Adrenal gland (tissue), 19 donors: ENCODE measurements at places on chromosomes 11 and 22. TPM values are rescaled to one million over a fixed set of nuclear protein-coding genes. Genes with fewer than 3 reads are reported as not detected.

DNA sequence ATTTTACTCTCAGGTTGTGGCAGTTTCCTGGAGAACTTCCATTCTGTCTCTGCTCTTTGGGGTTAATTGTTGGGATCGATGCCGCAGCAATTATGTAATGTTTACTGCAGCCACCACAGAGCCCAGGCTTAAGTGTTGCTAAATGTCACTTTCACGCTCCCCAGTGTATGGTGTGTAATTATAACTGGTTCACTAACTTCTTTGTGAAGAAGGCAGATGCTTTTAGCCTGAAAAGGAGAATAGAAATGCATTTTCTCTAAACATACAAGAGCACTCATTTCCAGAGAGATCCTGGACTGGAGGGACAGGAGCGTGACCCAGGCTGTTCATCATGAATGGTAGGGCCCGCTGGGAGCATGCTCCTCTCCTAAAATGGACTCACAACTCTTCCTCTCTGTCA is 132.2 kb upstream of the PLET1 start:
- no peak overlapping the region for H3K27ac ChIP-seq
- H3K4me3 ChIP-seq = no peak overlapping the region
- no peak for DNase-seq
- no peaks in the 10 kb centered on the region for H3K4me1 ChIP-seq
- H3K36me3 ChIP-seq = no peaks in the 10 kb centered on the region
- H3K27me3 ChIP-seq = no peaks in the 10 kb centered on the region

- H3K4me1 ChIP-seq = no peaks in the 10 kb centered on the region
- DNase-seq = no peak
- no peak overlapping the region for H3K27ac ChIP-seq
- no peak overlapping the region for H3K4me3 ChIP-seq
Measured at GRCh38 chr22:48353116-48353947, 1474.3 kb downstream of the BRD1 start.

DNA sequence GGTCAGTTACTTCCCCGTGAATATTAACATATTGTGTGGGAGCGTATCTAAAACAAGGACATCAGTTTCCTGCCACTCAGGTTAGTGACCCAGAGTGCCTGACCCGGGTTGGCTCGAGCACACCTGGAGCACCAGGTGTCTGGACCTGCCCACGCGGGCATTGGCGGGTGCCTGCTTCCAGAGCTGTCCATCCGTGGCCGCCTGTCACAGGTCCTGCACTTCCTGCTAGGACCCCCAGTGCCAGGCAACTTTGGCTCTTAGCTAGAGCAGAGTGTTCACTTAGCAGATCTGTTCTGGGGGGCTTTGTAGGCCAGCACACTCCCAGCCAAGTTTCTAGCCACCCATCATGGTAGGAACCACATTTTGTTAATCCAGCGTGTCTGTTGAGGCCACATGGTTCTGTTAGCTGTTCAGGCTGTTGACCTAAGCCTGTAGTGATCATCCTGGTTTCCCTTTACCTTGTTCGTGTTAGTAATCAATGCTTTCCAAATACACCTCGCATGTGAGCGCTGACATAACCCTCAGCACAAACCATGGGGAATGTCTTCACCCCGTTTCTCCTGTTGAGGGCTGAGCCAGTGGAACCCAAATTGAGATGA is 29.5 kb downstream of the MOV10L1 start:
- no peak for DNase-seq
- H3K4me1 ChIP-seq = peaks cover 6% of the 10 kb centered on the region
- no peaks in the 10 kb centered on the region for H3K36me3 ChIP-seq
- no peak overlapping the region for H3K27ac ChIP-seq
- peaks cover 4% of the 10 kb centered on the region for H3K27me3 ChIP-seq

- H3K36me3 ChIP-seq = no peaks in the 10 kb centered on the region
- peaks cover 36% of the 10 kb centered on the region for H3K27me3 ChIP-seq
- no peak for DNase-seq
- no peak overlapping the region for H3K27ac ChIP-seq
- peak overlapping the region; percentile 17 for H3K4me3 ChIP-seq
- H3K4me1 ChIP-seq = no peaks in the 10 kb centered on the region
Measured at GRCh38 chr22:50481045-50481439, 301 bp upstream of the ADM2 start.

- peak; percentile 41 for DNase-seq
- peaks cover 7% of the 10 kb centered on the region for H3K4me1 ChIP-seq
- H3K36me3 ChIP-seq = no peaks in the 10 kb centered on the region
- peak overlapping the region; percentile 14 for H3K27ac ChIP-seq
Measured at GRCh38 chr11:44826922-44827643, 100.3 kb downstream of the TSPAN18 start.

DNA sequence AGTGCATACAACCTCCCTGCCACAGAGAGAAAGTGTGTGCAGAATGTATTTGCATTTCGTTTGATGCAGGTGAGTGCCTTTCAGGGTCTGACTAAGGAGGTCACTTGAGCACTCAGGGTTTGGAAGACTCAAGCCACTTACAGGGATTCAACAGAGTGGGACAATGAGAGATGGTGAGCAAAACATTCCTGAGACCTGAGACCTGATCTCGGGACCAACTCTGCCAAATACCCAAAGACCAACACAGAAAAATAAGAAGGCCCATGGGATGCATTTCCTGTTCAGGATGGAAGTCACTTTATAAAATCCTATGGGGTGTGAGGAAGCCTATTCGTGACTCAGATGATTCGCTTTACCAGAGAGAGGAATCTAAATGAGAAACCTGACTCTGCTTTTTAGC is 65.2 kb upstream of the LARGE1 start:
- H3K4me3 ChIP-seq = no peak overlapping the region
- no peak overlapping the region for H3K27ac ChIP-seq
- H3K4me1 ChIP-seq = no peaks in the 10 kb centered on the region
- H3K27me3 ChIP-seq = no peaks in the 10 kb centered on the region

DNA sequence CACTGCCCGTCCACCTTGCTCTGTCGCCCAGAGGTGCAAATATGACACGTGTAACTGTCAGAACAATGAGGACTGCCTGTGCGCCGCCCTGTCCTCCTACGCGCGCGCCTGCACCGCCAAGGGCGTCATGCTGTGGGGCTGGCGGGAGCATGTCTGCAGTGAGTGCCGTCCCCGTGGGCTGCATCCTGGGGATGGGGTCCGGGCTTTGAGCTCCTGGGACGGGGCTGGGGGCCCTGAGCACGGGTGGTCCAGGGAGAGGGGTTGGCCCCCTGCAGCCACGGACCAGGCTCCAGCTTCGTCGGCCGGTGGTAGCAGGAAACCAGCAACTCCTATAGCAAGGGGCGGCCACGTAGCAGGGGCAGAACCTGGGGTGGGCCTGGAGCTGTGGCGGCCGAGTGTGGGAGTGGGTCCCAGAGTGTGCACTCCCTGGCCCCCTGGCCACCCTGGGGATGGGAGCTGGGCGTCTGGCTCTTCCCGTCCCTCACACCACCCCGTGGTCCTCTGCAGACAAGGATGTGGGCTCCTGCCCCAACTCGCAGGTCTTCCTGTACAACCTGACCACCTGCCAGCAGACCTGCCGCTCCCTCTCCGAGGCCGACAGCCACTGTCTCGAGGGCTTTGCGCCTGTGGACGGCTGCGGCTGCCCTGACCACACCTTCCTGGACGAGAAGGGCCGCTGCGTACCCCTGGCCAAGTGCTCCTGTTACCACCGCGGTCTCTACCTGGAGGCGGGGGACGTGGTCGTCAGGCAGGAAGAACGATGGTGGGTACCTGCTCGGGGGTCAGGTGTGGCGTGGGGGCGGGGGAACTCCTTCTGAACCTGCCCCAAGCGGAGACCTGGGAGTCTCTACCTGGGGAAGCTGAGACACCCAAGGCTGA is 10.1 kb downstream of the MUC2 start:
- no peaks in the 10 kb centered on the region for H3K36me3 ChIP-seq
- DNase-seq = no peak
- no peaks in the 10 kb centered on the region for H3K4me1 ChIP-seq

GRCh38 chr11:87743007-87743406 is 432.2 kb downstream of the RAB38 start:
- no peak overlapping the region for H3K27ac ChIP-seq
- H3K36me3 ChIP-seq = no peaks in the 10 kb centered on the region
- DNase-seq = no peak
- no peak overlapping the region for H3K4me3 ChIP-seq
- H3K27me3 ChIP-seq = no peaks in the 10 kb centered on the region

GRCh38 chr11:122584670-122585069 is 70.9 kb upstream of the UBASH3B start:
- H3K4me3 ChIP-seq = no peak overlapping the region
- H3K36me3 ChIP-seq = no peaks in the 10 kb centered on the region

DNA sequence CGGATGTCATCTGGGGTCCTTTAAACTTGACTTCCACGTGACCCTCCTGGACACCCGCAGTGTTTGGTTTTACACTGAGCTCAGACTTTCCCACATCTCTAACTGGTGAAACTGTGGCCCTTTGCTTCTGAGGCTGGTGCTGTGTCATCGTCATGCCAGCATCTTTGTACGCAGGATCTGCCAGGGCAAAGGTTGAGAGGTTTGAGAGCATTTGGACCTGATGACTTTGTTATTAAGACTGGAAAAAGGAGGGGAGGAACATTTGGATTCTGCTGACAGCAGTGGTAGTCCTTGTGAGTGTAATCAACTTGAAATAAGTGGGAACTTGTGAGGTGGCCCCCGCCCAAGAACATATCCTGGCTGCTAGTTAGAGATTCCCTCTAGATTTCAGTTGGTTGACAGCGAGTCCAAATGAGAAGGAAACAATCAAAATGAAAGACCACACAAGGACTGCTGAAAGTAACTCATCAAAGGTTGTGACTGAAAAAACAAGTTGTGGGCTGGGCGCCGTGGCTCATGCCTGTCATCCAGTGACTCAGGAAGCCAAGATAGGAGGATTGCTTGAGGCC is 102.5 kb downstream of the KIAA1671 start:
- peak; percentile 50 for DNase-seq
- H3K36me3 ChIP-seq = no peaks in the 10 kb centered on the region
- peaks cover 23% of the 10 kb centered on the region for H3K4me1 ChIP-seq
- no peak overlapping the region for H3K4me3 ChIP-seq
- no peaks in the 10 kb centered on the region for H3K27me3 ChIP-seq
- H3K27ac ChIP-seq = peak overlapping the region; percentile 24

DNA sequence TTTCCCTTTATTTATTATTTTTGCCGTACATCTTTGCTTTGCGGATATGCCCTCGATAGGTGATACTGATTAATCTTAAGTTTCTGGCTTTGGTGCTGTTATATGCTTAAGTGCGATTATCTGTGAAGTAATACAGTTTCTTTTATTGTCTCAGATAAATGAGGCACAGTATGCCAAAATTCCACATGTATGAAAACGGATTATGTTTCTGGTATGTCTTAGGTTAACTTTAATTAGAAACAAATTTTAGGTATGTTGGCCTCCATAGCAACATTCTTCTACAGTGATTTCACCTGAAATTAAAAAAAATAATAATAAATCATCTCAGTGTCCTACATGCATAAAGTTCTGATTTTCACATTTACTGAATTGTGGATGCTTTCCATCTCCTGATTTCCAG is 119.2 kb downstream of the ARHGAP42 start:
- H3K4me1 ChIP-seq = peaks cover 19% of the 10 kb centered on the region
- H3K36me3 ChIP-seq = no peaks in the 10 kb centered on the region
- no peaks in the 10 kb centered on the region for H3K27me3 ChIP-seq
- no peak overlapping the region for H3K27ac ChIP-seq

GRCh38 chr22:48489551-48490499 is 1337.8 kb downstream of the BRD1 start:
- DNase-seq = no peak
- H3K36me3 ChIP-seq = no peaks in the 10 kb centered on the region
- H3K27me3 ChIP-seq = peaks cover 33% of the 10 kb centered on the region
- H3K27ac ChIP-seq = no peak overlapping the region
- no peaks in the 10 kb centered on the region for H3K4me1 ChIP-seq

DNA sequence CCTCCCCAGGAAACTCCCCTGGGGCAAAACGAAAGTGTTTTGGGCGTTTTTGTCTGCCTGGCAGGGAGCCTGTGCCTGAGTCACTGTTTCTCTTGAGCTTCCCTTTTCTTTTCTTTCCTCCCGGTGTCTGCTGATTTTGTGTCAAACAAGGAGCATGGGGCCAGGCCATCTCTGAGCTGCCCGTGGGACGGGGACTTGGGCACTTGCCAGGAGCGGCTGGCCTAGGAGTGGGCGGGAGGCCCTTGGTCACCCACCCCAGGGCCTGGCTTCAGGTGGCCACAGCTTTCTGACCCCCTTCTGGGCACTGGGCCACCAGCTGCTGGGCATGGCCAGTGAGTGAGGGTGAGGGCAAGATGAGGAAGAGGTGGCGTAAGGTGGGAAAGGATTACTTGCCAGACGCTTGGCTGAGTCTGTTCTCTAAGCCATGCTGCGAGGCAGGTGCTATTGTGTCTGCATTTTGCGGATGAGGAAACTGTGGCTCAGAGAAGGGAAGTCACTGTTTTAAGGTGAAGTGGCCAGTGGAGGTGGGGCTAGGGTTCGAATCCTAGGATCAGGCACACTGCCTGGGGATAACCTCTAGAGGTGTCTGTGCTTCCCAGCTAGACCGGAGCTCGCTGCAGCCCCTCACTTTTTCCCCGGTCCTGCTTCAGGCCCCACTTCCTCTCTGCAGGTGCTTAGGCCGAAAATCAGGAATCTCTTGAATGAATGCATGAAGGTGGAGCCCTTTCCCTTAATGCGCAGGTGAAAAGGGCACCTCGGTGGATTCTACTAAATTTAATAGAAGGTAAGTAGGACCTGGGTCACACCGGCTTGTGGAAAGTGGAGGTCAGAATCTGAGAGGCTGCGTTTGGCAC is 7.8 kb upstream of the NFAM1 start:
- peaks cover 39% of the 10 kb centered on the region for H3K4me1 ChIP-seq
- peak; percentile 46 for DNase-seq
- H3K27ac ChIP-seq = peak overlapping the region; percentile 37
- H3K36me3 ChIP-seq = no peaks in the 10 kb centered on the region

DNA sequence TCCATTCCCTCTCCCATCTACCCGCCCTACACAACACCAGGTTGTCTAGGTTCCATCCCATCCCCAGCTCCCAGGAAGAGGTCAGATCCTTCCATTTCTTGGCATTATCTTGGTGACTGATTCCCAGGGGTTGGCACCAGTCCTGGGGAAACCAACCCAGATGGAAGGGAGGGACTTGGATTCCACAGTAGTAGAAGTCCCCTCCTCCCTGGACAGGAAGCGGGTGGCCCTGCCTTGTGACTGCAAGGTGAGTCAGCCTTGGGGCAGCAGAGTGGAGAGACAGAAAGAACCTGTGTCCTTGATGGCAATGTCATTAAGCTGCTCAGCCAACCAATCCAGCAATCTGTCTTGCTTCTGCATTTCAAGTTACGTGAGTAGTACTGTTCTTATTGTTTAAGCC is 26.5 kb downstream of the SYT13 start:
- no peaks in the 10 kb centered on the region for H3K36me3 ChIP-seq
- H3K4me1 ChIP-seq = peaks cover 2% of the 10 kb centered on the region
- no peak overlapping the region for H3K27ac ChIP-seq
- peak; percentile 90 for DNase-seq
- H3K4me3 ChIP-seq = no peak overlapping the region

DNA sequence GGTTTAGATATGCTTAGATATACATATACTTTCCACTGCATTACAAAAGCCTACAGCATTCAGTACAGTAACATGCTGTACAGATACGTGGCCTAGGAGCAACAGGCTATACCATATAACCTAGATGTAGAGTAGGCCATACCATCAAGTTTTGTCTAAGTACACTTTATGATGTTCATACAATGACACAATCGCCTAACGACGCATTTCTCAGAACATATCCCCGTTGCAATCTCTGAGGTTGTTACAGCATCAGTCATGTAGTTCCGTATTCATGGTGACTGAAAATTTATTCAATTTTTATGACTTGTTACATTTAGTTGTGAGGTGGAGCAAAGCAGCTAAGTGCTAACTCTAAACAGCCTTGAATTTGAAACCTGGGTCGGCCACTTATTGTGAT is 6.7 kb downstream of the ZBTB44 start:
- H3K36me3 ChIP-seq = no peaks in the 10 kb centered on the region
- no peak overlapping the region for H3K4me3 ChIP-seq
- DNase-seq = no peak
- H3K4me1 ChIP-seq = peaks cover 46% of the 10 kb centered on the region
- peak overlapping the region; percentile 57 for H3K27ac ChIP-seq
- H3K27me3 ChIP-seq = no peaks in the 10 kb centered on the region

The GAL3ST3 gene
- polyA plus RNA-seq = not detected

The C11orf87 gene
- 0.07 TPM for polyA plus RNA-seq

The TMEM121B gene
- 0.24 TPM for polyA plus RNA-seq

The SLC37A2 gene
- polyA plus RNA-seq = 73.4 TPM

The KCNE3 gene
- polyA plus RNA-seq = 1.6 TPM
